ENCODE measurements at places on chromosomes 4 and X.

DNA sequence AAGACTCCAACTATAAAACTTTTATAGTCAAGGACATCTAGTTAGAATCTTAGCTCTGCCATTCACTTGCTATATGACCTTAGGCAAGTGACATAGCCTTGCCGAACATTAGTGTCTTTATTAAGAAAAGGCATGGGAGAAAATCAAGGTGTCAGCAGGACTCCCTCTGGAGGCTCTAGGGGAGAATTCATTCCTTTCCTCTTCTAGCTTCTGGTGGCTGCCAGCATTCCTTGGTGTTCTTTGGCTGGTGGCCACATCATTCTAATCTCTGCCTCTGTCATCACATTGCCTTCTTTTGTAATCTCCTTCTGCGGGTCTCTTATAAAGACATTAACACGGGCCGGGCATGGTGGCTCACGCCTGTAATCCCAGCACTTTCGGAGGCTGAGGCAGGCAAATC is 99.8 kb downstream of the PPP1R2C start:
- no peak for DNase-seq

GRCh38 chr4:141630854-141631253 is 5.5 kb upstream of the IL15 start:
- DNase-seq: no peak

DNA sequence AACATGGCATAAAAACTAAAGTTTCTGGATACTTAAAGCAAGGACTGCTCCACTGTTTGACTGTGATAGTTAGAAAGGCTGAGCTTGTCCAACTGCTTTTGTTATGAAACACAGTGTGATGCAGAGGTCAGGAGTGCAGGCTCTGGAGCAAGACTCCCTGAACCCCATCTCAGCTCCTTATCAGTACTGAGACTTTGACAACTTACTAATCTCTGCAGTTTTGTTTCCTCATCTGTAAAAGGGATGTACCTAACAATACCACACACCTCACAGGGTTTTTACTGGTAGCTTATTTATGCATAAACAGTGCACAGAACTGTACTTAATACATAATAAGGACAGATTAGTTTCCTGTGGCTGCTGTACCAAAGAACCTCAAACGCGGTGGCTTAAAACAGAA is 804.3 kb downstream of the FSTL5 start:
- DNase-seq: no peak

DNA sequence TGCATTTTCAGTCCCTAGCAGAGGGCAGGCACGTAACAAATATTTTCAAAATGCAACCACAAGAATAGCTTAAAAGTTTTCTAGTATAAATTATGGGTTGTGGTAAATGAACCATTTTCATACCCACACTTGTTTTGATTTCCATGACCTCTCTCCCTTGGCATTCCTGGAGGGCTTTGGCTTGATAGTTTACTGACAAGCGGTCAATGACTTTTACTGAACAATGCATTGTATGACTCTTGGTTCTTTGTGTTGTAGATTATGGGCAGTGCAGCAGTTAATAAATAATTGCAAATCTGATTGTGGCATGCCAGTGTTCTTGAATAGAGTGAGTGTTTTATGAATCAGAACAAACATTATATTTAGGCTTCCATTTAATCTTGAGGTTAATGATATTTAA is 285.2 kb upstream of the ARX start:
- DNase-seq: no peak

DNA sequence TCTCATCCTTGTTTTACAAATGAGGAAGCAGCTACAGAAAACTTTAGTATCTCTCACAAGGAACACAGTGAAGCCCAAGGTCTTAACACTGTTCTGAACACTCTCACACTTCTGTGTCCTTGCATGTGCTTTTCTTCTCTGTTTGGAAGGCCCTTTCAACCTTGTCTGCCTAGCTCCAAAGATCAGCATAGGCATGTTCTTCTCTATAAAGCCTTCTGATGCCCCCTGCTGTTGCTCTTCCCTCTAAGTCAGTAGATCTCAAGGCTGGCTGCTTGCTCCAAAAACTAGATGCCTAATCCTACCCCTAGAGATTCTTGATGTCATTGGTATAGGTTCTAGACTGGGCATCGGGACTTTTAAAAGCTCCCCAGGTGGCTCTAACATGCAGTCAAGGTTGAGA is 5.9 kb downstream of the APOO start:
- peak; percentile 78 for DNase-seq

DNA sequence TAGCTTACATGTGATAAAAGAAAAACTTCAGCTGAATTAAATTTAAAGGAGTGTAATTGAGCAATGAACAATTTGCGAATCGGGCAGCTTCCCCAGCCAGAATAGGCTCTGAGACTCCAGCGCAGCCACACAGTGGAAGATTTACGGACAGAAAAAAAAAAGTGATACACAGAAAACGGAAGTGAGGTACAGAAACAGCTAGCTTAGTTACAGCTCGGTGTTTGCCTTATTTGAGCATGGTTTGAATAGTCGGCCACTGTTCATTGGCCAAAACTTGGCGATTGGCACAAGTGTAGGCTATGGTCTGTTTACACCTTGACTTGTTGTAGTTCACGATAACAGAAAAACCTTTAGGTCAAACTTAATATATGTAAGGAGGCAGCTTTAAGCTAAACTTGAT is 16.7 kb upstream of the SUPT20HL1 start:
- no peak for DNase-seq

GRCh38 chrX:39616731-39617130 is 481.0 kb downstream of the BCOR start:
- DNase-seq: no peak

DNA sequence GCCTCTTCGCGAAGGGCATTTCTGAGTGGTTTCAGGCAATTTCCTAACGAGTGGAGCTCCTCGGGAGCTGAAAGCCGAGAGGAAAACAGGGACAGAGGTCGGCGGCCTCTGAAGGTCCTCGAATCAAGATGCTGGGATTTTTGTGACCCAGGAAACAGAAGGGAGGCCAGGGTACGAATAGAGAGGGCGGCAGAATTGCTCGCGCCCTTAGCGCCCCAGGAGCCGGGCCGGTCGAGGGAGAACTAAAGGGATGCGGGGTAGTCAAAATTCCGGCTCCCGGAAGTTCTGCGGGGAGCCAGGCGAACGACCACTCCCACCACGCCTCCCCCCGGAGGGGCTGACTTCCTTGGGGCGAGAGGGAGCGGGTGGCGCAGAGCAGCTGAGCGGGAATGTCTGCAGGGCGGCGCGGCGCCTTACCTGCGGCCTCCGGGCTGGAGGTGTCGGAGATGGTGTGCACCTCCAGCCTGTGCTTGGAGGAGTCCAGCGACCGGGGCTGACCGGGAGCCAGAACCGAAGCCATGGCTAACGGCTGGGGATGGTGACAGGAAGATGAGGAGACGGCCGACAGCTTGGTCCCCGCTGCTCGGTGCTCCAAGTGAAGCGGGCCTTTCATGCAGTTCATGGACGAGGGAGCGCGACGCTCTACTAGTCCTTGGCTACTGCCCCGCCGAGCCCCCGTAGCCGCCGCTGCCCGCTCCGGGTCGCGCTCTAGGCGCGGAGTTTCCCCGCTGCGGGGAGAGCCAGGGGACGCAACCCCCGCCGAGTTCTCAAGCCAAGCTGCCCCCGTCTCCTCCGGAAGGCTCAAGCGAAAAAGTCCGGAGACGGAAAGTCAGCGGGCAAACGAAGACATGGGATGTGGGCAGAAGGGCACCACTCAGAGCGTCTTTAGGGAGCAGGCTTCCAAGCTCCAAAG is 782 bp downstream of the PITX2 start:
- no peak for DNase-seq

DNA sequence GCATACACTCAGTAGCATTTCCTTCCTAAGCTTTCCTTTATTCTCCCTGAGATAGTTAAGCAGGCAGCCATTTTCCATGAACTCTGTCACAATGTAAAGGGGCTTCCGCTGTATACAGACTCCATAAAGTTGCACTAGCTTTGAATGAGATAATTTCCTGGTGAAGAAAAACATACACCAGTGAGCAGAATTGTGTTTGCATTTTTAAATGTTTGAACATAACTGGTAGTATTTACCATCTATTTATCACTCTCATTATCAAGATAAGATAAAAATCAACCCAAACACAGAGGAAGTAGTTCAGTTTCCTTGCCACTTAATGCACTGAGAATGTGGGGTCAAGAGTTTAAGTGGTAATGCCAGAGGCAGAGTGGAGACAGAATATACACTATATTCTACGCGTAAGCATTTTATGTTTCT is 54.1 kb downstream of the TXK start:
- DNase-seq: no peak

GRCh38 chr4:78864405-78865024 is 74.7 kb downstream of the PAQR3 start:
- peak; percentile 89 for DNase-seq

- no peak for DNase-seq
These were observed 143.4 kb downstream of the TRIML1 start for GRCh38 chr4:188282471-188283232.

GRCh38 chr4:11537846-11538245 is 109.2 kb upstream of the HS3ST1 start:
- peak; percentile 2 for DNase-seq

DNA sequence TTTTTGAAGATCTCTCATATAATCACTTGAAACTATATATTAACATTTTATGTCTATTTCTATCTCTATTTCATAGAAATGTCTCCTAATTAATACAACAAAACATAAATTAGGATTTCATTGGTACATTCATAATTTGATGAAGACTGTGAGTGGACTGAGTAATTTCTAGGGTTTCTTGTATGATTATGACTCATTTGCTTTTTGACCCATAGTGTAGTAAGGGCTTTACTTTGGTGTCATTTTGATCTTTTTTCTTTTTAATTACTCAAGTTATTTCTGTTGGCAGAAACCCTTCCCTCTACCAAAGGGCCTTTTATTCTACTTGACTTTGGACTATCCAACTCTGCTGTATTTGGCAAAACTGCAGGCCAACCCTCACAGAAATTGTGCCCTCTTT is 207.9 kb upstream of the MAGEB16 start:
- no peak for DNase-seq

GRCh38 chr4:186820391-186820891 is 96.8 kb upstream of the FAT1 start:
- DNase-seq: no peak

- DNase-seq: no peak
These were observed 434.9 kb upstream of the GALNTL6 start for GRCh38 chr4:171378323-171378722.

GRCh38 chr4:110071466-110071865 is 126.9 kb downstream of the ELOVL6 start:
- DNase-seq: no peak

DNA sequence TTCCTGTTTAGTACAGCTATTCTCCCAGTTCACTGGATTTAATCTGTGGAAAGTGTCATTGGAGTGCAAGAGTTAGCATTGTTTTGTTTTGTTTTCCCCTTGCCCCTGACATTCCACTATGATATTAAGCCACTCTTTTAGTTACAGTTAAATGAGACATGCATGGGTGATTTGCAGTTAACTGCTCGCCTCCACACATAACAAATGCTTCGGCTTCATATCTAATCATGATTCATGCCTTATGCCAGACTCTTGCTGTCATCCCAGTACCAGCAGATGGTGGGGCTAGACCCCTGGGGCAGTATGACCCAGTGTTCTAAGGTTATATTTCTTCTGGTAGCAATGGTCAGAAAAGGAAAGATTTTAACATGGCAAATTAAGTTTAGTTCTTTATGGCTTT is 80.1 kb downstream of the RAP1GDS1 start:
- peak; percentile 12 for DNase-seq

GRCh38 chr4:4488405-4489404 is 53.1 kb downstream of the STX18 start:
- DNase-seq: peak; percentile 90

- no peak for DNase-seq
These were observed 184.7 kb upstream of the HCCS start for GRCh38 chrX:10926404-10926803.

DNA sequence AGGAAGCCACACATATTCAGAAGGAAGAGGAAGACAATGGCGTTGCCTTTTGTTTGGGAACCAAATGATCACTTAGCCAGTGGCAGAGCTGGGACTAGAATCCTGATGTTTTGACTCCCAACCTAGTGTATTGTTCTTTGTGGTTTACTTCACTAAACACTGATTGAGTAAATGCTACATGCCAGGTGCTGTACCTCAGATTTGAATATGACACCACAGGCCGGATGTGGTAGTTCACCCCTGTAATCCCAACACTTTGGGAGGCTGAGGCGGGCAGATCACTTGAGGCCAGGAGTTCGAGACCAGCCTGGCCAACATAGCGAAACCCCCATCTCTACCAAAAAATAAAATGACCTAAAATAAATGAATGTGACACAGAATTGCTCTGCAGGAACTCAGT is 8.4 kb downstream of the NDUFA1 start:
- DNase-seq: peak; percentile 40
